CD4-positive, alpha-beta T cell treated with Interleukin-10 for 1 hour (primary cell): ENCODE measurements at places on chromosomes 2 and 18.

- DNase-seq = no peak
Measured at GRCh38 chr2:160584972-160585494, 91.4 kb upstream of the RBMS1 start.

- no peak for DNase-seq
Measured at GRCh38 chr2:17547737-17548136, 7.2 kb downstream of the VSNL1 start.

DNA sequence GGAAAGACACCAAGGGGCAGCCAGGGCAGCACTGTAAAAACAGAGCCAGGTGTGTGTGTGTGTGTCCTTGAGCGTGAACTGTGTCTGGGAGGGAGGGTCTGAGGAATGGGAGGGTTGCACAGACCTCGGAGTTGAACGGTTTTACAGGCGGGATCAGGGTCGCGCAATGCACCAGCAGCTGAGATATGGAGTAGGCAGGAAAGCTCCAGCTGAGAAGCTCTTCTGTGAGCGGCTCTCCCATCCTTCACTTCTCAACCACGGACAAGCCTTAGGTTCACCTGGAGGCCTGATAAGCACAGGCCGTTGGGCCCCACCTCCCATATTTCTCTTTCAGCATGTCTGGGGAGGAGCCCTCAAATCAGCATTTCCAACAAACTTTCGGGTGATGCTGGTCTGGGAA, 12.1 kb downstream of the SERTAD2 start:
- DNase-seq = no peak

- DNase-seq = no peak
Measured at GRCh38 chr2:41736105-41736567, 311.7 kb upstream of the PKDCC start.

DNA sequence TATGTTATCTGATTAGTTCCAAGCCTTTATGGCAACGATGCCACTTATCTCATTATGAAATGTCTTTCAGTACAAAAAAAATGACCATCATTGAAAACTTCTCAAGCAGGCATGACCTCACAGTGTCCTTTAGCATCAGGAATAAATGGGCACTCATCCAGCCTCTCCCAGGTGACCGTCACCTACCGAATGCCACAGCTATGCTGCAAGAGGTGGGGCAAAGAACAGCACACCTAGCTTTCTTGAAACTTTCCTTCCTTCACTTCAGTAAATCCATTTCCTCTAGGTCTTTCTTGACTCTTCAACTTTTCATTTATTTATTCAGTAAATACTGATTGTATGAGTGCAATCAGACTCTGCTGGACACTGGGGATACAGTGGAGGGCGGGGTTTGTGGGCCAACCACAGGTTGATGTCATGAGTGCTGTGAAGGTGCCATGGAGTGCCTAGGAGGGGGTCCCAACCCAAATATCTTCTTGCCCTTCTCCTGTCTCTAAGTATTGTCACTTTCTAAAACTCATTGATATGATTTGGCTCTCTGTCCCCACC, 54.3 kb upstream of the HK2 start:
- no peak for DNase-seq

DNA sequence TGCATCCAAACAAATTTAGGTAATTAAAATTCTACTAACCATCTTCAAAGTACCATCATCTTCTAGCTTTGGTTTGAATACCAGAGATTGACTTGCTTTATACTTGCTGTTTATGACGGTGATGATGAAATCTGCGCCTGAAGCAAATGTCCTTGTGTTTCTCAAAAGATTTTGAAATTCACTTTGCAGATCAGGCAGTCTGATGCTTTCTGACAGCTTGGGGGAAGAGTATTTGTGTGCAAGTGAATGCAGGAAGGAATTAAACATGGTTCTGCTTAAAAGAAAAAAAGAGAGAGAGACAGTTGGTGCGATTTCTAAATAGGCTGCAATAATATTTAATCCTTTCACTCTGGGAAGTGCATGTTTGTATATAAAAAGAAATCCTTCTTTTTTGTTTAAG, 29.6 kb downstream of the CSRNP3 start:
- DNase-seq = no peak

GRCh38 chr2:28951910-28952835, 28.9 kb upstream of the TOGARAM2 start:
- DNase-seq = no peak

DNA sequence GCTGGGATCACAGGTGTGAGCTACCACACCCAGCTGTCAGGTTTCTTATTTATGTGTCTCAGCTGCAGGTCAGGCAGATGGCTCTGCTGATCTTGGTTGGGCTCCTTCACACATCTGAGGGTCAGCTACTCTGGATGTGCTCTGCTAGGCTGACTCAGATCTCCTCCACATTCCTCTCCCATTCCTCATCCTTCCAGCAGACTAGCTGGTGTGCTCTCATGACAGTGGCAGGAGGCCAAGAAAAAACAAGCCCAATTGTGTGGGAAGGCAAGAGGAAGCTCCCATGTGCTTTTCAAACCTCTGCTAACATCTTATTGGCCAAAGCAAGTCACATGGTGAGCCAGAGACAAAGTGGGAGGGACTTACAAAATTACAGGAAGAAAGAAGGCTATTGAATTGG, 11.7 kb upstream of the MSH6 start:
- DNase-seq = no peak

GRCh38 chr2:161208527-161209139, 48.4 kb downstream of the TANK start:
- DNase-seq = no peak

GRCh38 chr2:86411396-86411795, 29.8 kb upstream of the KDM3A start:
- DNase-seq = no peak
